NCI-H1092 (cell line): ENCODE measurements at places on chromosomes 16 and 17.

DNA sequence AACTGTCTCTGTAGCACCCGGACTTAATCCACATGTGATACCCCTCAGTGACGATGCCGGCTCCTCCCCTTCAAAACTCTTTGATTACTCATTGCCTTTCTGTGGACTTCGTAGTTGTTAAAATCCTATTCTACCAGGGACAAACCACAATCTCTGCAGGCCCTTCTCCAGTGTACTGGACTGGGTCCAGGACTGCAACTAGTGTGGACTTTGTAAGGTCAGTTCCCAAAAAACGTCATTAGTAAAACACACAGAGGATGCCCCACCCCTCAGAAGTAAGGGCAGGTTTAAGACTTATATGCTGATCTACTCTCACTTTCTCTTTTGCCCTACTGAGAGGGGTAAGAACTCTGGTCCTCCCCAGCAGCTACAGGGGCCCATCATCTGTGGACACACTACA lies 10.5 kb upstream of the NUDT7 start:
- DNase-seq: no peak

GRCh38 chr17:77217566-77217965 lies 76.8 kb downstream of the SEC14L1 start:
- no peak for DNase-seq

DNA sequence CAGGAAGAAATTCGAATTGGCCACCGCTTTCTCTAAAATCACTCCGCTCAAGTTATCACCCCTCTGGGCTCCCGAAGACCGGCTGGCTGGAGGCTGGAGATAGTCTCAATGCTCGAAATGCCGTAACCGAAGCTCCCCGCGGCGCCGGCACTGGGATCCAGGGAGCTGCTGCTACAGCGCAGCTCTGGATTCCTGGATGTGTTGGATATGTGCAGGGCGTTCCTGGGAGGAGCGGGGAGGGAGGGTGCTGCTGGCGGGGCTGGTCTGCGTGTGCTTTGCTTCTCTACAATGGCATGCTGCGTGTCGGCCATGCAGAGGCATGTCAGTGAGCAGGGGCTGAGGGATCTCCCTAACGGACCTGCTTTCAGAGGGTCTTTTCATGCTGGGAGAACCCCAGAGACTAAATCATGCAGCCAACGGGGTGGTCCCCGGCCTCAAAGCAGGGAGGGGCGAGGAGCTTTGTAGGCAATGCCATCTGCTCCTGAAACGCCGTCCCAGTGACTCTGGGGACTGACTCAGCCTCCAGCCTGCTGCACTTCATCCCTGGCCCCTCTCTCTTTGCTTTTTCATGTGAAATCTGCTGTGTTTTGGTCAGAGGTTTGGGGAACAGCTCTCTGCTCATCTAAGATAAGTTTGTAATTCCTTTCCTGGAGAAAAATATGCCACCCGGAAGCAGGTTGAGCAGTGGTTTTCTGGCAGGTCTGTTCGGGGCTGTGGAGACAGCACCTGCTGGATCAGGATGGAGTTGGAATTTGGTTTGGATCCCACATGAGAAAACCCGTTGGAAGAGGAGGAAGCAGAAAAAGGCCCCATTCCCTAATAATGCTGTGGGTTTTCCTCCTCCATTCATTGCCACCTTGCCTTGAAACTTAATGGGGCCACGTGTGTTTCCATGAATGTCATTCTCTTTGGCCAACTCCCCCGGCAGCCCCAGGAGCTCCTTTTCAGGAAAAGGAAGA lies 311.4 kb downstream of the SEC14L1 start:
- DNase-seq: peak; percentile 44

GRCh38 chr17:59341922-59342321 lies 10.5 kb downstream of the YPEL2 start:
- DNase-seq: no peak

DNA sequence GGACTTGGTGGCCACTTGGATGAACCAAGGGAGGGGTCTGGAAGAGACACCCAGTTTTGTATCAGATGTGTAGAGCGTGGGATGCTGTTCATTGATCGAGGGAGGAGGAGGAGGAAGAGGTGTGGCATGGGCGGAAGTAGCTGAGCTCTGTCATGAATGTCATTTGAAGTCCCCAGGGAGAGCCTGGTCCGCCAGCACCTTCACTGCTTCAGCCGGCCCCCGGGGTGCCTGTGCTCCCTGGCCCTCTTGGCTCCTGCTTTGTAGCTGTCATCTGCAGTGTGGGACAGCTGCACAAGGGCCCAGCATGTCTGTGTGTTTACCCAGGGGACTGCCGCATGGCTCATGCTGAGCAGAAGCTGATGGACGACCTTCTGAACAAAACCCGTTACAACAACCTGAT lies 75.4 kb upstream of the RBL2 start:
- DNase-seq: no peak

DNA sequence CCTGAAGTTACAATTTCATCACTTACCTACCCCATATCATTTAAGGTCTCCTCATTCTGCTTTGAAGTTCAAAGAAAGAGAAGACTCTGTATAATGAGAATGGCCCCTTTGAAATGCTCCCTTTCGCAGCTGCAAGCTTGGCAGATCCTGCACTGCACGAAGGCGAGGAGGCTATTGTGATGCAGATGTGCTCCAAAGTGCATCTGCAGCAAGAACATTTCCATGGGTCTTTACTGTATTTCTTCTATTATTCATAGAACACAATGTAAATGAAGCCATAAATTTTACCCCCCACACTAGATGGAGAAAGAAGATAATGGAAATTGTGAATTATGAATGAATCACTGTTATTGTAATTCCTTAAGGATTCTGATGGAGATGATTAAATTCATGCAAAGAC lies 178.7 kb downstream of the CHD9NB start:
- no peak for DNase-seq

DNA sequence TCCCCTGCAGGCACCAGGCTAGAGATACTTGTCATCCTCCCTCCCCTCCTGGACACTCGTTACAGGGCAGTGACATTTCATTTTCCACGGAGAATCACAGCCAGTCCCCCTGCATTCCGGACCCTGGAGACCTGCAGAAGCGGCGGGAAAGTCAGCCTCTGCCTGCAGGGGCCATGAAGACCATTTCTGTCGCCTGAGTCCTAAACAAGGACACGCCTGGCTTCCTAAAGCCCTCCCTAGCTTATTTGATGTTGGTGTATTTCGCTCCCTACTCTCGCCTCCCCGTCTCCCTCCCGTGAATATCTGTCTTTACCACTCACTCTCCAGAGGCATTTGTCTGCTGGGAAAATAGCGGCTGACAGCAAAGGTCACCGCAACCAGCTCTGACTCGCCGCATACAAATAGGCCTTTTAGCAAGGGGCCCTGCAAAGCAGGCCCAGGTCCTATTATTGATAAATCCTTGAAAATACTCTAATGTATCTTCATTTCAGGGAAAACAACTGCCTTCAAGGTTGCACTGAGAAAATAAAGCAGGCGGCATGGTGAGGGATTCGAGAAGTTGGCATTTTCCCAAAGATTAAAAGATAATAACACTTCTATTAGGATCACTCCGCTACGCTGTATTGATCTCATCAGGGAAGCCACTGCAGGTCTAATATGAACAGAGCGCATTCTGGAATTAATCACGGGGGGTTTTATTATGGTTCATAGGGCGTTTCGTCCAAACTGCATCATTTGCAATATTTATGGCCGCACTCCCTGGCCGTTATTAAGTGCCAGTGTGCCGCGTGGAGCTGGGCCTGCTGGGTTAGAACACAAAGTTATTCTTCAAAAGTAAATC lies 447.1 kb upstream of the CDH5 start:
- DNase-seq: no peak

DNA sequence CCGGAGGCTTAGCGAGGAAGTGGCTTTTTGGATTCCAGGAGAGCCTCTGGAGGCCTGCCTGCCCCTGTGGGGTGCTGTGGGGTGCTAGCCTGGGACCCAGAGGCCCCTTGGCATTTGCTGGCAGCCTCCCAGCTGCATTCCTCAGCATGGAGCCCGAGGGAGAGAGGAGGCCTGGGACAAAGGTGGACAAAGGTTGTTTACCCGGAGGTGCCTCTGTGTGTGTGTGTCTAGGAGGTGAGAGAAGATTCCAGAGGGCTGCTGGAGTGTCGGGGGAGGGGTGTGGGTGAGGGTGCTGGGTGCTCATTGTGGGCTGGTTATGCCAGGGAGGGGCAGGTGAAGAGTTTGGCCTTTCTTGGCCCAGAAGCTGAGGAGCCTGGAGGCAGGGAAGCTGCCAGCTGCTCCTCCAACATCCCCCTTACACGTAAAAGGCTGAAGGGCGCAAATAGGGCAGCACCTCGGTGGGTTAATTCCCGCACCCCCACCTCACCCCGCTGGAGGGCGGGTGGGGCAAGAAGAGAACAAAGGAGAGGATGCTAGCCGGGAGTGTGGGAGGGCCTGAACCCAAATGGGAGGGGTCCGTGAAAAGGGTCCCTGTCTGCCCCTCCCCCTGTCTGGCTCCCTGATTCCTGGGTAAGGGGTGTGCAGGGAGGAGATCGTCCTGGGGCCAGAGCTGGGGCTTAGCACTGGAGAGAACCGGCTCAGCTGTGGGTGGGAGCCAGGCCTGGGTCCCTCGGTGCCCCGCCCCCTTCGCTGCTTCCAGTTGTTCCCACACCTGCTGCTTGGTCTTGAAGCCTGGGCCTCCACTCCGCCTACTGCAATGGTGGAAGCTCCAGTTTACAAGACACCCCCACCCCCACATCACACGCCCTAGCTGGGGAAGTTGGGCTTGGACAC lies 9.9 kb downstream of the HEXIM2 start:
- no peak for DNase-seq

GRCh38 chr17:48631693-48632578 lies 5.8 kb upstream of the HOXB9 start:
- no peak for DNase-seq

DNA sequence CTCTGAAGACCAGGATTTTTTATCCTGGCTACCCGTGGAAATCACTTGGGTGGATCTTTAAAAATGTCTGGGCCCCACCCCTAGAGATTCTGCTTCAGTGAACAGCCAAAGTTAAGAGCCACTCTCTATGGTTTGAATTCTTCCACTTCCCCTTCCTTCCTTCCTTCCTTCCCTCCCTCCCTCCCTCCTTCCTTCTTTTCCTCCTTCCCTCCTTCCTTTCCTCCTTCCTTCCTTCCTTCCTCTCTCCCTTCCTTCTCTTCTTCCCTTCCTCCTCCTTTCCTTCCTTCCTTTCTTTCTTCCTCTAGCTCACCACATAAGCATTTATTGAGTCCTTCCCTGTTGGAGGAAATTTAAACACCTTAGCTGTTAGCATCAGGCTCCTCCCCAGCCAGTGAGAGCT lies 203.6 kb downstream of the KATNIP start:
- no peak for DNase-seq

DNA sequence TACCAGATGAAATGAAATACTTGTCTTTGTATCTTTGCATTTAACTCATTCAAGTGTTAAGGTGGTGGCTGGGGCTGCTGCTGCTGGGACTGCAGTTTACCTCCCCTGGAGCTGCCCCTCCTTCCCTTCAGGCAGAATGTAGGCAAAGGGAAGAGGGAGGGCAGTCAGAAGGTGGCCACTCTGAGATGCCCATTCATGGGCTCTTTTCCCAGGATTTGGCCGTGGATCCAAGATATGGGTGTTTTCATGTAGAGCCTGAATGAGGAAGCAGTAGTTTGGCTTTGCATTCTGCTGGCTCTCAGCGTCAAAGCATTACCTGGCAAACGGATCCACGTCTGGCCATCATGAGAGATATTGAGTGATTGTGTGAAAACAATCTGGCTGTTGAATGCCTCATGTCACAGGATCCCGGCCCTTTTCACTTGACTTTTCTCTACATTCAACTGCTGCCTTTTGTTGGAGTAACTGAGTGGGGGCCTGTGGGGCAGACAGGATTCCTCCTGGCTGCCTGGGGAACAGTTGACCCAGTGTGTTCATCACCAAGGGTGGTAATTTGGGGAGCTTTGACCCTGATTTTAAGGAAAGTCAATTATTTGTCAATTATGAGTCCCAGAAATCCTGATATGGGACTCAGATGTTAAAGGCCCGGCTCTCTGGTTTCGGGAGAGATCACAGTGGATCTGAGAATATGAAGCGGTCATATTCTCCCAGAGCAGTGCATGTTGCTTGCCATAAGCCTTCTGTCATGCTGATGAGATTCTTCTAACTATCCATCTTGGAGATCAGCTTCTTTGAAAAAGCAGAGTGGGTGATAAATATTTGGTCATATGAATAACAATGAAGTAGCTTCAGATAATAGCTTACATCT lies 236.8 kb downstream of the IRX3 start:
- peak; percentile 33 for DNase-seq

DNA sequence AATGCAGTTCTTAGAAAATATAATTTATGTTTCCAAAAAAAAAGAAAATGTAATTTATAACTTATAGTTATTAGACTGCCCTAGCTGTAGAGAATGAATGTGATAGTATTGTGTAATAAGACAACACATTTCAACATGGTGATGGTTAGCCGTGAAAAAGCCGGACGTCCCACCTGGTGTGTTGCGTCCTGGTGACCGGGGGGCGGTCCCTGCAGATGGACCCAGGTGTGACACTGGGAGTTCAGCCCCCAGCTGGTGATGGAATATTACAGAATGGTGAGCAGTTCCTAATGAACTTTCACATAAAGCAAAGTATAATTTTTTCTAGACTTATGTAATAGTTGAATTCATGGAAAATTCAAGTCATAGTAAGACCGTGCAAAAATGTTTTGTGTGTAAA lies 132.8 kb downstream of the LAT start:
- DNase-seq: no peak

GRCh38 chr16:69132424-69133252 lies at the start of the genes CHTF8 and UTP4:
CHTF8 (minus strand) TSS chr16:69132588; CDS start chr16:69121458, 11,130 bp downstream.
UTP4 (plus strand) TSS chr16:69132649; CDS start chr16:69133460, 811 bp downstream.
- peak; percentile 78 for DNase-seq

- DNase-seq: no peak
Measured at GRCh38 chr16:30839523-30840227, 52.7 kb upstream of the ZNF629 start.

- no peak for DNase-seq
Measured at GRCh38 chr16:89142474-89143195, 28.9 kb upstream of the CDH15 start.

- DNase-seq: no peak
Measured at GRCh38 chr17:15184872-15185624, 80.1 kb downstream of the PMP22 start.

DNA sequence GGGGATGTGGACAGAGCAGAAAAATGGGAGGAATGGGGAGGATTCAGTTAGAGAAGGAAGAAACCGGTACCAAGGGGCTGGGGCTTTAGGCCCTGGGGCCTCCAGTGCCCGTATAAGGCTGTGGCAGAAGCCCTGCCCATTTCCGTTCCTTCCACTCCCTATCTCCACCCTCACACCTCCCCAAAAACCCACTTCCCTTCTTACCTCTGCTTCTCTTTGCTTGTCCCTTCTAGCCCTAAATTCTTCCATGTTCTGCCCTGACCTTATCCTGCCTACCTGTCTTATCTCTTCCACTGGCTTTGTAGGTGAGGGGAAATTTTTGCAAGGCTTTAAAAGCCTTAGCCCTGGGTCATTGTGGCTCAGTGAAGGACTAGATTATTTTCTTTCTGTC lies 4.1 kb downstream of the RNF167 start:
- DNase-seq: no peak

- DNase-seq: no peak
Measured at GRCh38 chr16:8972843-8973586, 9.3 kb upstream of the USP7 start.

- no peak for DNase-seq
Measured at GRCh38 chr16:29665294-29666077, 2.4 kb downstream of the SPN start.
